ENCODE measurements at places on chromosomes 2 and 18.

DNA sequence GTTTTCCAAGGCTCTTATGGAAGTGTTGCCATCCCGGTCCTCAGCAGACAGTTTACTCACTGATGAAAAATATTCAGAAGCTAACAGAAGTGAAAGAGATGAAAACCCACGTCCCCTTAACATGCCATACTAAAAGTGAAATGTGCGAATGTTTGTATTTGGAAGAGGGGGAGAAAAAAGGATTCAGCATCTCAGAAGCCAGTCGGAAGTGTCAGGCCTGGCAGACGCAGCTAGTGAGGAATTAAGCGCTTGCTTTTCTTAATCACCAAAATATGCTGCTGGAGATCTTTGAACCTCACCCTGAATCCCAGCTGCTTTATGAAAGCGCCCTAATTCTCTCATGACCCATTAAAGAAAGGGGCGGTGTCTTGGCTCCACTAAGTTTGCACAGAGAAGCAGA, 653.7 kb downstream of the DCDC2C start:
- DNase-seq: no peak

DNA sequence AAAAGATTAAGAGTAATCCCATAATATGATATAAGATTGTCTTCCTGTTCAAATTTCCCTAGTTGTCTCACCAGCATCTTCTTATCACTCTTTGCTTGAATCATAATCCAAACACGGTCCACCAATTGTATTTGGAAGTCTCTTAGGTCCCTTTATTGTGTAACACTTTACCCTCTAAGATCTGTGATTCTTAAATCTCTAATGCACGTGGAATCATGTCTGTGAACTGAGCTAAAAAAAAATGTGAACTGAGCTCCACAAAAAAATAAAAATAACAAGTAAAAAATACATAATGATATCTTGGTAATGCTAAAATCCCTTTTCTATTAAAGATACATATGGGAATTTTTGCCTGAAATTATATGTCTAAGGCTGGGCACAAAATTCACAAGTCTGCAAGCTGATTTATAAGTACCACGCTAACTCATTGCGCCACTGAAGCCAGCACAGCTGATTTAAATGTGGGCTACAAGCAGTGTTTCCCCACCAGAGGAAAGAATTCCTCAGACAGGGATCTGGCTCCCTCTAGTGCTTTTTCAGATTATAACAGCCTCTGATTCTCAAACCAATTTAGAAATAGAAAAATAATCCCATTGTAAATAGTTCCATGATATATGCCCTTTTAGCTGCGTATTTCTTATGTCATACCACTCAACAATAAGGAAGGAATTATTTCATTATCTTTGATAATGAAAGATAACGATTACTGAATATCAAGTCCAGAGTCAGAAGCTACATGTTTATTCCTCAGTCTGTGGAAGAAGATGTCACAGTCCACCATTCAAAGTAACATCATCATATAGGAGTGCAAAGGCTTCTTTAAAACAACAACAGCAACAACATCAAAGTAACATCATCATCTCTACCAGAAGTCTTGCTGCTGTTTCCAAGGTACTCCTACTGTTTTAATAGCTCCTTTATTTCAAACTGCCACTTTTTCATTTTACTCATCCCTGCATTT, 22.9 kb downstream of the RBM43 start:
- DNase-seq: no peak

GRCh38 chr2:239246723-239247122, 154.1 kb downstream of the HDAC4 start:
- DNase-seq: no peak

- DNase-seq: no peak
Observed at GRCh38 chr18:56119681-56120080, 518.7 kb downstream of the TXNL1 start.

GRCh38 chr2:52897511-52898044, 870.0 kb upstream of the CHAC2 start:
- no peak for DNase-seq

- DNase-seq: no peak
Observed at GRCh38 chr2:98463081-98463481, 18.4 kb downstream of the INPP4A start.

GRCh38 chr18:78999939-79000338, 20.3 kb downstream of the SALL3 start:
- DNase-seq: no peak

DNA sequence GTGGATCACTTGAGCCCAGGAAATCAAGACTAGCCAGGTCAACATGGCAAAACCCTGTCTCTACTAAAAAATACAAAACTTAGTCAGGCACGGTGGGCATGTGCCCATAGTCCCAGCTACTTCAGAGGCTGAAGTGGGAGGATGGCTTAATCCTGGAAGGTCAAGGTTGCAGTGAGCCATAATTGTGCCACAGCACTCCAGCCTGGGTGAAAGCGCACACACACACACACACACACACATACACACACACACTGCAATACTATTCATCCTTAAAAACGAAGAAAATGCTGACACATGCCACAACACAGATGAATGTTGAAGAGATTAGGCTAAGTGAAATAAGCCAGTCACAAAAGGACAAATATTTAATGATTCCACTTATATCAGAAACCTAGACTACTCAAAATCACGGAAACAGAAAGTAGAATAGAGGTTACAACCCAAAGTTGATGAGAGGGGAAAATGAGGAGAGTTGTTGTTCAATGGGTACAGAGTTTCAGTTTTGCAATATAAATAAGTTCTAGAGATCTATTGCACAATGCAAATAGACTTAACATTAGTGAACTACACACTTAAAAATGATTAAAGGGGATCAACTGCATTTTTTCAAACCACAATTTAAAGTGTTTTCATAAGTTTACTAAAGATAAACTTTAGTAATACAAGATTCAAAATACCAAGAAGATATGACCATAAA, 114.5 kb downstream of the USP34 start:
- DNase-seq: no peak

DNA sequence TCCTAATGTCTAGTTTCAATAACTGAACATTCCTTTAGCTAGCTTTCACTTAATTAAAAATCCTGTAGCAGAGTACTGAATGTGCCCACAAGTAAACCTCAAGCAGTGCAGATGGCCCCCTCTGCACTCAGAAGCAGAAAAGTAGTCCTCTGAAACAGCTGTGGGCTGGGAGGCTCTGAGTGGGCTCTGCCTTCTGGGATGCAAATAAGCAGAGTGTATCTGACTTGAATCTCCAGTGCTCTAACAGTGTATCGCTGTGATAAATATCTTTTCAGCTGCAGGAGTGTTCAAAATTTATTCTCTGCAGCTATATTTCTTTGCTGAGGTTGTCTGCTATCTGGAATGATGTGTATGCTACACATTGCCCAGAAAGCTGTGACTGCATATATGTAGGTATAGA, 44.8 kb upstream of the SYT4 start:
- DNase-seq: no peak
